ENCODE measurements at places on chromosomes 3 and 15.

DNA sequence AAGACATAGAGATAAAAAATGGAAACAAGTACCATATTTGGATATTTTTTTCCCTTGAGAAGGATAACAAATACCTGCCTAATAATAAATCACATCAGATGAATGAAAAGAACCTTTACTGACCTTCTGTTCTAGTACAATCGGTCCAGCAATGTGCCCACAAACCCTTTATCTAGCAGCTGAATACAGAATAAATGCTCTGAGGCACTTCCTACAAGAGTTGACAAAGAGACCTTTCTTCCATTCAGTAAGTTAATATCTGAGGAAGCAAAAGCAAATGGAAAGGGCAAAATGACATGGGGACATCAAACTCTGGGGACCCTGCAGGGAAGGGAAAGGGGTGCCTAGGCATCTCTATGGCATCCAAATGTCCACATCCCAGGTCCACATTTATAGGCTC, 115.8 kb downstream of the NEK10 start:
- DNase-seq = no peak

DNA sequence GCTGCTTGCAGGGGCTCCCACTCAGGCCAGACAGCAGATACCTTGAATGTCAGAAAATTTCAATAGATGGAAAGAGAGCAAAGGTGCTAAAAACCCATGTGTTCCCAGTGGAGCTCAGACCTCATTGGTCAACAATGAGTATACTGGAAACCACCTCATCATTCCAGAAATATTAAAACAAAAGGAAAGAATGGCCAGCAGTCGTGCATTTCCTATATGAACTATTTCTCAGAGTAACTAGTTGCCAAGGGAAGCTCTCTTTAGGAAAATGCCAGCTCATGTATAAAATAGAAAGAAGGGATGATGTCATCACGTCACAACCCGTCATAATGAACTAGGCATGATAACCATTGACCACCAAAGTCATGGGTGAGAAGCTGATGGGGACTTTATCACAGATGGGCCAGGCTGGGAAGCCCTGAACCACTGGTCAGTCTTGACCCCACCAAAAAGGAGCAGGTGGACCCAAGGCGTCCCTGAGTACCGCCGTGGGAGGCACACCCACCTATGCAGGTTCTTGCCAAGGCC, 17.5 kb downstream of the DNAJB8 start:
- DNase-seq = no peak

GRCh38 chr15:28919679-28920655, 34.2 kb downstream of the APBA2 start:
- no peak for DNase-seq

DNA sequence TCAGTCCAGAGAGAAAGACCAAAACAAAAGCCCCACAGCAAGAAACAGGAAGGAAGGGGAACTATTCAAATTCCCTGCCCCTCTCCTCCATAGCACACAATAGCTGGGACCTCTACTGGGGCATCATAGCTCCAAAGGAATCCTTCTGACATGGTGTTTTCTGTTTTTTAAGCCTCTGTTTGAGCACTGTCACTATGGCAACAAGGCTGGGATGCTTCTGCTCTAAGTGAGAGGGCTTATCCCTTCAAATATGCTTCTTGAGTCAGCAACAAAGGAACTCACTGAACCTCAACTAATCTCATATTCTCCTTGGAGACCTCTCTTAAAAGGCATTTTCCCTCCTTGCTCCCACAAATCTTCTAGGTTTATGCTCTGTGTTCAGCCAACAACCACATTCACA, 40.5 kb downstream of the MYLK start:
- DNase-seq = no peak

- no peak for DNase-seq
Measured at GRCh38 chr3:149470381-149470780, 4.1 kb upstream of the TM4SF4 start.

DNA sequence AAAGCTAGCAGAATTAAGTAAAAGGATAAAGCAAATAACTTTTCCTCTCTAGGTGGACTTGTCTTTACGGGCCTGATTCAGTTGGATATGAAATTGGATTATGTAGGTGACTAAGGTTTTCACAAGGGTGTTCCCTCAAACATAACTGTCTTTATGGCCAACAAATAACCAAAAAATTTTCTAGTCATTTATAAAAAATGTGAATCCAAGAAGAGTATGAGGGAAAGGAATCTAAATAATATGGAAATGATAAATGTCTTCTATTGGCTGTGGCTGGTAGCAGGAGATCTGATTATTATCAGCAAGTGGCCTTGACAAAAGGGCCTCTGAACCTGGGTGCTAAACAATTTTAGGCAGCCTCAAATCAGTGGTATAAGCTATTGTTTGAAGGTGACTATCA, 594.0 kb upstream of the UBE2E2 start:
- no peak for DNase-seq

DNA sequence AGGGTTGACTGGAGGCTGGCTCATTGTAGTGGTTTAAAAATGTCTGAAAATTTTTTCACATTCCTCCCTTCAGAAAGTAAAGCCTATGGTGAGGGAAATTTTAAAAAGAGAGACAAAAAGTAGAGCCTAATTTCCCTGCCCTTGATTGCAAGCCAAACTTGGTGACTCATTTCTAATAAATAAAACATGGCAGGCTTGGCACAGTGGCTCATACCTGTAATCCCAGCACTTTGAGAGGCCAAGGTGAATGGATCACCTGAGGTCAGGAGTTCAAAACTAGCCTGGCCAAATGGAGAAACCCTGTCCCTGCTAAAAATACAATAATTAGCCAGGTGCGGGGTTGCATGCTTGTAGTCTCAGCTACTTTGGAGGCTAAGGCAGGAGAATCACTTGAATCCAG, 18.9 kb upstream of the ARRDC4 start:
- no peak for DNase-seq

DNA sequence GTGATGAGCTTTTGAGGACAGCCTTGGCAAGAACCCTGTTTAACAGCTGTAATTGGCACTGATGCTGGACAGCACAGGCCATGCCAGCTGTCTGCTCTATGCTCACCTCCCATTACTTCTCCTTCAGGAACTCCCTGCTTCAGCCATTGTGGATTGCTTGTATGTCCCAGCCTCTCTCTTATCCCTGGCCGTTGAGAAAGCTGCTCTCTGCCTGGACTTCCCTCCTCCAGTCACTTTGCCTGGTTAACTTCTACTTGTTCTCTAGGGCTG, 444.5 kb downstream of the EPHB1 start:
- DNase-seq = no peak

GRCh38 chr3:160061525-160061924, 72.9 kb downstream of the IL12A start:
- no peak for DNase-seq

GRCh38 chr15:98938105-98938417, 69.5 kb downstream of the PGPEP1L start:
- no peak for DNase-seq

DNA sequence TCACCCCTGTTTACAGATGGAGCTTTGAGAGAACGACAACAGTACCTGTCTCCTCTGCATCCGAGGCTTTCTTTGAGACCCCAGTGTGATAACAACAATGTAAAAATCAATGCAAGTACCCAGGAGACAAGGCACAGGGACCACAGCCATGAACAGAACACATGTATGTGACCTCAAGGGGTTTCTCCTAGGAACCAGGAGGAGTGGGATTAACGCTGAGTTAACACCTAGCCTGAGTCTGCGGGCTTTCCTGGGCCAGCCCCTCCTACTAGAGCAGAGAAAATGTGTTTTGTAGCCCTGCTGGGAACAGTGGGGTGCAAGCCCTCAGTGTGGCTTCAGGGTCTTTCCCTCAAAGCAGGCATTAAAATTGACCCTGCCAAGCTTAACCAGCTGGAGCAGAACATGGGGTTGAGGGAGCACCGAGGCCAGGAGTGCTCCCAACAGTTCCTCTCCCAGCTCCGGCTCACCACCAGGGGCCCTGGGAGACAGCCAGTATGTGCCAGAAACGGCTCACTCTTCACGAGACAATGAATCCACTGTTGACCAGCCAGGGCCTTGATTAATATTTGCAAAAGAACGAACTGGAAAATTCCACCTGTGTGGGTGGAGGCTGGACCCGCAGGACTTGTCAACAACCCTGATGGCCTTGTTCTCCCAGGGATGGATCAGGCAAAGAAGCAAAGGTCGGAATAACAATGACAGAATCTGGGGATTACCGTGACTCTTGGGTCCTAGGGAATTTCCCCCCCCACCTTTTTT, 3.6 kb downstream of the CHDH start:
- no peak for DNase-seq

GRCh38 chr15:87401973-87402372, 854.6 kb downstream of the NTRK3 start:
- no peak for DNase-seq

DNA sequence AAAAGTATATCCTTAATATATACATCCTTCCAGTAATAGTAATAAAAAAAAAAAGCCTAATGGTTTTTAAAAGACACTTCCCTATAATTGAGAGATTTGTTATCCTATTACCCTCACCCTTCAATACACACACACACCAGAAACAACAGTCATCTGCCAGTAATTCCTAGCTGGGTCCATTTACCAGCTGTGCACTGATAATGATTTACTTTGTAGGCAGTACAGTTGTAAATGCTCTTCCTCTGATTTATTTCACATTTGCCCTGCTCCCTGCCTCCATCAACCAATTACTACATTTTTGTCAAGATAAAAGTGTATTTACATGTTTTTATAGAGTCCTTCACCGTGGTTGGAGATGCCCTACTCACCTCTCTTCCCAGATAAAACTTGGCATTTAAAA, 12.4 kb downstream of the TPM1 start:
- DNase-seq = no peak

GRCh38 chr15:75136118-75136517, 65.6 kb upstream of the C15orf39 start:
- DNase-seq = no peak

- DNase-seq = no peak
Measured at GRCh38 chr3:129261894-129262293, 12.5 kb downstream of the COPG1 start.

DNA sequence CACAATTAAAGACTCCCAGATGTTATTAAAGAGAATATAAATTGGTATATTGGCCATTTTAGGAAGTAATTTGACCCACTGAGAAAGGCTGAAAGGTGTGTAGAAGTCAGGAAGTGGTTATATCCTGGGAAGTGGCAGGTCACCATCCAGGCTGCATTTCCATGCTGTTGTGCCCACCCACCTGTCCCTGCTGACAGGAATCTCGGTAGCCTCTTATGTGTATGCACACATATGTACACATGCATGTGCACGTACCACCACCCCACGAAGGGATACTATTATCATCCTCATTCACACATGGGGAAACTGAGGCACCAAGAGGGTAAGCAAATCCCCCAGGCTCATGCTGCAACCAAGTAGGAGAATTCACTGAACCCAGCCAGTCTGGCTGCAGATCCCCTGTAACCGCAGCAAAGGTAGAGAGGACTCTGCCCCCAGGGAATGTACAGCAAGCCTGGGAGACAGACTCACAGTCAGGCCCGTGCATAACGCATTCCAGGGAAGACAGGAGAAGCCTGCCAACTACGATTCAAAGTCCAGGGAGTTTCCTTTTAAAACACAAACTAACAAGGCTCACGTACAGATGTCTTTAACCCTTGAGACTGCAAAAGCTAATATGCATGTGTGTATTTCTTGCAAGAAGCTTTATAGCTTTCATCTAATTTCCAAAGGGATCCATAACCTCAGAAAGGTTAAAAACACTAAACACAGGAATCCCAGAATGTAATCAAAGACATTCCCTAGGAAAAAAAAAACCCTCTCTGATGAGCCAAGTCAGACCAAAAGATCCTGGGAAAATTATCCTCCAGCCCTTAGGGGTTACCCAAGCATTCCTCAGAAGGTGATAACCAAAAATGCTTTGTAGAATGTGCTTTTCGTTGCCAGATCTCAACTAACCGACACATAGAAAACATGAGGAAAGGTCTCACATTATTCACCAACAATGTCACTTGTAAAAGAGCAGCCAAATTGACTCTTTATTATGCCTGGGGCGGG, 129.6 kb downstream of the ADAMTS17 start:
- DNase-seq = no peak

GRCh38 chr15:75921732-75922703, 18.3 kb downstream of the FBXO22 start:
- peak; percentile 11 for DNase-seq

GRCh38 chr3:98552232-98553020, 20.6 kb downstream of the GPR15 start:
- DNase-seq = no peak

DNA sequence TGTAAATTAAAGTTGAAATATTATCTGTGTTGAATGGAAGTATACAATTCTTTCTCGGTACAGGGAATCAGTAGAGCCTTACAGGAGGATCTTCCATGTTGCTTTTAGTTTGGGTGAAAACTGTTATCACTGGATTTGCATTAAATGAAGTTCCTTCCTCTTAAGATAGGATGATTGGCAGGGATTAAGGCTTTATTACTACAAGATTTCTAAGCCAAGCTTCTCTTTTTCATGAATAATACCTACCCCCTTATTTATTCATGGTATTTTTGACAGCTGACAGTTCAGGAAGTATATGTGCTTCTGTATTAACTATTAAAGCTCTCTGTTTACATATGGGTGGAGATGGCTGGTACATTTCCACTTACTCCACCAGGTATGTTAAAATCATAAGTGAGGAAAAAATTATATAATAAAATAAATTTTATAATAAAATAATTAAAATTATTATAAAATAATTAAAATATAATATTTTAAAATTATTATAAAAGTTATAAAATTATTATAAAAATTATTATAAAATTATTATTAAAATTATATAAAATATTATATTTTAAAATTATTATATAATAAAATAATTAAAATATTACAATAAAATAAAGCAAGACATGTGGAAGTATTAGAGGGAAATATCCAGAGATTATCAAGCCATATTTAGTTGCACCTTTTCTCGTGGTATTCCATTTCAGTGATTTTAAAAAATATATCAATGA, 332.9 kb downstream of the ROBO2 start:
- DNase-seq = no peak

GRCh38 chr15:70451821-70452653, 311.3 kb downstream of the UACA start:
- peak; percentile 25 for DNase-seq

DNA sequence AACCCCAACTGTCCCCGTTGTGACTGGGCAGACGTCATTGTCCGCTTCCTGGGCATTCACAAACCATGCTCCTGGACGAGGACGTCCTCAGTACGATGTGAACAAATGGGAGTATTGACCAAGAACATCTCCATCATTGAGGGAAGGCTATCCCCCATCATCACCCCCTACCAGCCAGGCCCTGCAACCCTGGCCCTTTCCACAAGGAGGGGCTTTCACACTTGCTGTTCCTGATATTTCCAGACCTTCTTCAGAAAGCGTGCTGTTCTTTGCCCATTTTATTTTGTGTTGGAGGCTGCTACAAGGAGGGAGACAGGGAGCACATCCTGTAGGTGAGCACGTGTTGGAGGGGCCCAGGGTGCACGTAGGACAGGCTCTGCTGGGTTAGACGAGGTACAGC, 277.0 kb upstream of the LRRC3B start:
- no peak for DNase-seq

GRCh38 chr3:5017925-5018531, 38.8 kb downstream of the BHLHE40 start:
- no peak for DNase-seq

- DNase-seq = no peak
Measured at GRCh38 chr3:150736903-150737832, 25.8 kb downstream of the SIAH2 start.

GRCh38 chr3:157387708-157388435, 48.8 kb upstream of the PTX3 start:
- DNase-seq = no peak

Data from CD4-positive, alpha-beta T cell treated with Interleukin-6 at 100 ng/mL for 8 hours (primary cell).